ENCODE measurements at places on chromosomes 16 and 17.
A peak's percentile ranks its signal among the peaks of the same experiment; 100 is the strongest.

- DNase-seq = no peak
These were observed 326 bp downstream of the SRCIN1 start for GRCh38 chr17:38605411-38605840.

- DNase-seq = no peak
These were observed 11.2 kb upstream of the CORO6 start for GRCh38 chr17:29633886-29634285.

GRCh38 chr17:79433379-79433778 is 177.5 kb downstream of the RBFOX3 start:
- no peak for DNase-seq

DNA sequence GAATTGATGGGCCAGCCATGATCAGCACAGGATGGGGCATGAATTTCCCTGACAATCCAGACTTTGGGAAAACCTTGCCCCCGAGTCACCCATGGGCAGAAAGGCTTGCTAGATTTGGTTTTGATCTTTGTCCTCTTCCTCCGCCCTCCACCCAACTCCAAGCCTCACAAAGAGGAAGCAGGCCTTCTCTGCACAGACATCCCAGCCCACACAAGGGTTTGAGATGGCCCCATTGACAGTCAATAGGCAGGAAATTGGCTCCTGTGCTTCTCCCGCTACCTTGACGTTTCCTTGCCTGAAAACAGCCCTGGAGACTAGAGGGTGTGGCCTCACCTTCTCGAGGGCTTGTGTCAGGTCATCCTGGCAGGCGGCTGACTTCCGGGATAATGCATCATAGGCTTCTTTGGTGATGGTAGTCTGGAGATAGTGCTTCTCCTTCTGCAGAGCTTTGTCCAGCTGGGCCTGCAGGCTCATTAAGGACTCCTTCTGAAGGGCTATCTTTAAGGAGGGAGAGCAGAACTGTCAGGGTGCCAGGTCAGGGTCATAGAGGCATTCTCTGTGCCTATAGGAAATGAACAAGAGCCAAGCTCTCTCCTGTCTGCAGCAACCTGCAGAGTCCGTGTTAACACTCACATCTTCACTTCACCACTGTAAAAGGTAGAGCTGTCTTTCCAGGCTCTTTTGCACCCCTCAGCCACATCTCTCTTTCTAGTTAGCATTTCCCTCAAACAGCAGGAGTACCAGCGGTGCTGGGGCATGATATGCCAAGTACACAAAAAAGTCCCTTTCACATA is 32.2 kb downstream of the DHX38 start:
- DNase-seq = no peak

DNA sequence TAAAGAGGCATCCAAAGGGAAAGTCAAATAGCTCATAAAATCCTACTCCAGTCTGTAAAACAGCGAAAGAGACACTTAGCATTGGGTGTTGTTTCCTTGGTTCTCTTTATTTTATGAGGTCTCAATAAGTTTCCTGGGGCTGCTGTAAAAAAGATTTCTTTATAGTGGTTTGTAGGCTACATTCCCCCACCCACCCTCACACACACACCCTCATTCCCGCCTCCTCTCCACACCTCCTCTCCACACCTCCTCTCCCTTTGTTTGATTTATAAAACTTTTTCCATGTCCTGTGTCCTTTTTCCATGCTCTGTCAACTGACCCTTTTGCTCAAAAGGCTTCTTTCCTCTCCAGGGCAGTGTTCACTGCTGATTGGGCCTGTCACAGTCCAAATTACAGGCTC is 178.9 kb upstream of the SOX9 start:
- DNase-seq = no peak

DNA sequence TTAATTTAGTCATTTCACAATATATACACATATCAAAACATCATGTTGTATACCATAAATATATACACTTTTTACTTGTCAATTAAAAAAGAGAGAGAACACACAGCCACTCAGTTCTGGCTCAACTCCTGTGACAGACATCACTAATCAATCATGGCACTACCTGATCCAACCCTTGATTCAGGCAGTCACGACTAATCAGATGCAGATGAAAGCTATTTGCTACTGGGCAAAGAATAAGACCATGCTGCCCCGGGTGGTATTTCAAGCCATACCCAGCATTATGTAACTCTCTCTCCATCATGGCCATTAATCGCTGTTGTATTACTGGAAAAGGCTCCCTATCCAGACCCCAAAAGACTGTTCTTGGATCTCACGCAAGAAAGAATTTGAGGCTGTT is 345.7 kb downstream of the HAPSTR1 start:
- DNase-seq = no peak

DNA sequence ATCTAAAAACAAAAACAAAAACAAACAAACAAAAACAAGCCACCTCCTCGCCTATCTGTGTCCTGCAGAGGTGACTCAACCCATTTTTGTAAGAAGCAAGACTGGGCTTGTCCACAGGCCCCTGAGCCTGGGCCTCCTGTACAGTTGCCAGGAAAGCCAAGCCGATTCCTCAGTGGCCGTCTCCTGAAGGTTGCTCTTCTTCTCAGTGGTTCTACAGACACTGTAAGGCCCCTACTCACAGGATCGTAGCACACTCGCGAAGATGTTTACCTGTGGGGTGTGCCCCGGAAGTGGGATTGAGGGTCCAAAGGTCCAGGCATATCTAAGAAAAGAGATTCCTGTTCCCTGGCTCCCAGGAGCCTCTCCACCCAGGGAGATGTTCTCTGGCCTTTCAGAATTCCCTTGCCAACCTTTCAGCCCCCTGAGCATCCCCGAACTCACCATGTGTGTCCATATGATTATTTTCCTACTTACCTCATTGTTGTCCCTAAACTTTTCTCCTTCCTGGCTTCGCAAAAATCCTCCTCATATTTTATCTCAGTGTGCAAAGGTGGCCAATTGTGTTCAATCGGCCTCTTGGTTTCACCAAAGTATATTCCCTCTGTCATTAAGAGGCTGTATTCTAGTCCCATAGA is 7.5 kb upstream of the CES3 start:
- no peak for DNase-seq

DNA sequence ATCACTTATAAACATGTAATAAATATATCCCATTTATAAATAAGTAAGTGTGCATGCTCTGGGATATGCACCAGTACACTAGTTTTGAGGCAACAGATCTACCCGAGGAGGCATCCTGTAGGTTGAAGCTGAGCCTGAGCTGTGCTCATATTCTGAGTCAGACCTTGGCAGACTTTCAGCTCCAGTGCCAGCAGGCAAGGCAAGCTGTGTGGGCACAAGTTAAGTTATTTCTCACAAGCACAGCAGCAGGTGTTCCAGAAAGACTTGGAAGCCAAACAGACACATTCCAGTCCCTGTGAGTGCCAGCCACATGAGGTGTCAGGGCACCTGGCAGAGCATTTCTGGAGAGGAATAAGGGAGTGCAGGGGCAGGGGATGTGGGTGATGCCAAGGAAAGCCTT is 1.3 kb upstream of the CLEC19A start:
- DNase-seq = no peak

- DNase-seq = no peak
These were observed 761.6 kb upstream of the RBFOX1 start for GRCh38 chr16:6571044-6571443.

GRCh38 chr17:48107137-48108055 is at the start of gene SNX11:
SNX11 (plus strand) TSS chr17:48107766; CDS start chr17:48112044, 4,278 bp downstream.
- peak; percentile 85 for DNase-seq

DNA sequence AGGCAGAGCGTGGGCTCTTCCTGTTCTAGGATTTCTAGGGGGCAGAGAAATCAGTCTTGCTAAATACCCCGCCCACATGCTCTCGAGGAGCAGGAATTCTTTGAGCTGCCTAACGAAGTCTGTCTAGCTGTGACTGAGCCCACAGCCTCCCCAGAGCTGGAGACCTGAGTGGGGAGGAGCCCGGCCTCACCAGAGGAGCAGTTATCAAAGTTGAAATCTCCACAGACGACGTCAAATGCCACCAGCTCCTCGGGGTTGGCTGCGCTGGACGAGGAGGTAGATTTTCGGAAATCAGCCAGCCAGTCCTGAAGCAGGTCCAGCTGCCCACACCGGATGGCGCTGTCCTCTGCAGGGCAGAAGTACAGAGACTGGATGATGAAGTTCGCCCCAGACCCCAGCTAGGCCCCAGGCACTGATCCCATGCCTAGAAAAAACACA is 53.8 kb downstream of the PRMT7 start:
- DNase-seq = no peak

- DNase-seq = no peak
These were observed 20.9 kb downstream of the HLF start for GRCh38 chr17:55285340-55286301.

DNA sequence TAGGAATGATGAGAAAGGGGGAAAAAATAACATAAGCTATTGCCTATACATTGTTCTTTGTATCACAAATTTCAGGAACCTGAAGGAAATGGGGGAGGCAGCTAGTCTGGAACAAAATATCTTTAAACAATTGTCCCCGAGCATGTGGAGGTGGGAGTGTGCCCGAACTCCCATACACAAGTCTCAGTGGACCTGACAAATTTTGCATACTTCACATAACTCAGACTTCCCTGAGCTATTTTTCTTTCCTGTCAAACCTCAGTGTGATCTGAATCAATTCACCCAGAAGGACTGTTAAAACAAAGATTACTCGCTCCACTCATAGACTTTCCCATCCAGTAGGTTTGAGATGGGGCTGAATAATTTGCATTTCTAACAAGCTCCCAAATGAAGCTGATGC is 1.6 kb upstream of the XPO6 start:
- DNase-seq = no peak

- no peak for DNase-seq
These were observed 53.6 kb downstream of the GRB7 start for GRCh38 chr17:39791111-39791992.

GRCh38 chr17:71446645-71447437 is 674.0 kb upstream of the SOX9 start:
- no peak for DNase-seq

DNA sequence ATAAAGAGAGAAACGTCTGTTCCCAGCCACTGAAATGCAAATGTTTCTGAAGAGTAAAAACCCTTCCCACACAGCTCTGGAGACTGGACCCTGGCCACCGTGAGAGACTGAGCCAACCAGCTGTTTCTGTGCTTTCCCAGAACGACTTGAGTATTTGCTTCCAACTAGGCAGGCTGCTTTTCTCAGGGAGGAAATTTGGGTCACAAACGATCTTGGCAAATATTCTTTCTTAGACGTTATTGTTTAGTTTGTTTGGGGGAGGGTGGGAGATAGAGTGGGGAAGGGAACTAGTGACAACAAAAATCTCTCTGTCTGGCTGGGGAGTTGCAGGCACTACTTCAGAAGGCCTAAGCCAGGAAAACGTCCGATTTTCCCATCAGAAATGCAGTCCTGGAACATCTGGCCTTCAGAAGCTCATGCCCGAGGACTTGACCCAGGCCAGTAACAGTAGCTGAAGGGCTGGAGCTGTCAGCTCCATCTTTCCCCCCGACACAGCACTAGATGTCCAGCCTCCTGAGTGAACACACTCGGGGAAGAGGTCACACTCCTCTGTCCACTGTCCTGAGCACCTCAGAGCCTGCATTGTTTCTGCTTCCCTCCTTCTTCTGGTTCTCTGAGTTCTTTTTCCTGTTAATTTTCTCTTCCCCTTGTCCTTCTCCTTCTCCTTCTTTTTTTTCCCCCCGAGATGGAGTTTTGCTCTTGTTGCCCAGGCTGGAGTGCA is 4.0 kb downstream of the CCDC92B start:
- DNase-seq = no peak

DNA sequence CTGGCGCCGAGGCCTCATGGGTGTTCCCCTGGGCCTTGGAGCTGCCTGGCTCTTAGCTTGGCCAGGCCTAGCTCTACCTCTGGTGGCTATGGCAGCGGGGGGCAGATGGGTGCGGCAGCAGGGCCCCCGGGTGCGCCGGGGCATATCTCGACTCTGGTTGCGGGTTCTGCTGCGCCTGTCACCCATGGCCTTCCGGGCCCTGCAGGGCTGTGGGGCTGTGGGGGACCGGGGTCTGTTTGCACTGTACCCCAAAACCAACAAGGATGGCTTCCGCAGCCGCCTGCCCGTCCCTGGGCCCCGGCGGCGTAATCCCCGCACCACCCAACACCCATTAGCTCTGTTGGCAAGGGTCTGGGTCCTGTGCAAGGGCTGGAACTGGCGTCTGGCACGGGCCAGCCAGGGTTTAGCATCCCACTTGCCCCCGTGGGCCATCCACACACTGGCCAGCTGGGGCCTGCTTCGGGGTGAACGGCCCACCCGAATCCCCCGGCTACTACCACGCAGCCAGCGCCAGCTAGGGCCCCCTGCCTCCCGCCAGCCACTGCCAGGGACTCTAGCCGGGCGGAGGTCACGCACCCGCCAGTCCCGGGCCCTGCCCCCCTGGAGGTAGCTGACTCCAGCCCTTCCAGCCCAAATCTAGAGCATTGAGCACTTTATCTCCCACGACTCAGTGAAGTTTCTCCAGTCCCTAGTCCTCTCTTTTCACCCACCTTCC is 7.9 kb downstream of the HIRIP3 start:
- DNase-seq = no peak

- DNase-seq = no peak
These were observed 404.6 kb downstream of the SLC39A11 start for GRCh38 chr17:72687886-72688285.

GRCh38 chr17:81483085-81483861 is 29.3 kb downstream of the ACTG1 start:
- DNase-seq = no peak

DNA sequence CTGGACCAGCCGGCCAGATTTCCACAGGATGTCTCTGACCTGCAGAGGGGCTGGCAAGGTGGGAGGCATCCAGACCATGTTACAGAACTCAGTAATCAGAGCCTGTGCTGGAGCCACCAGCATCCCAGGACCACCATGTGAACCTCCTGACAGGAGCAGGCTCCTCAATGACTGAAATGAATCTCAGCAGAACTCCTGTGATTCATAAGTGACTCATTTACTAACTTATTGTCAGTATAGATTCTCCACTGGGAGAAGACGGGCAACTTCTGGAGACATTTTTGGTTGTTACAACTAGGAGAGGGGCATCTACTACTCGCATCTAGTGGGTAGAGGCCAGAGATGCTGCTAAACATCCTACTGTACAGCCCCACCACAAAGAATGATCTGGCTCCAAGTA is 3.1 kb upstream of the WWOX start:
- no peak for DNase-seq

DNA sequence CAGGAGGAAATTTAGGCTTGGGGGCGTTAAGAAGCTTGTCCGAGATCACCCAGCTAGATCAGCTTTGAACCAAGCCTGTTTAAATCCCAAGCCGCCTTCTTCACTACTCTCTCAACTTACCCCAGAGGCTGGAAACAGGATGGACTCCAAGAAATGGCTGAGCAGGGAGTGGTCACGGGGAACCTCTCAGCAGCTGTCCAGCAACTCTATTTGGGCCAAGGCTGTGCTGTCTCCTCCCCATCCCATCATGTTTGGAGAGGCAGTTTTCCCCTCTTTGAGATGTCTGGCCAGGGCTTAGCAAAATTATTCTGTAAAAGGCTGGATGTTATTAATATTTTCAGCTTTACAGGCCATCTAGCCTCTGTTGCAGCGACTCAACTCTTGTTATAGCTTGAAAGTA is 305.7 kb downstream of the RBFOX1 start:
- DNase-seq = no peak

All from stimulated activated CD4-positive, alpha-beta T cell treated with anti-CD3 and anti-CD28 coated beads, TNF-alpha, amount 100 ng/mL, for 1 hour (primary cell).